ENCODE measurements at places on chromosomes 3 and 15. TPM values are rescaled to one million over a fixed set of nuclear protein-coding genes. Genes with fewer than 3 reads are reported as not detected.

GRCh38 chr3:133529809-133530208, 43.7 kb upstream of the CDV3 start:
- DNase-seq = no peak

The FSIP1 gene
- 2.1 TPM for total RNA-seq

The UBL7 gene
- 60.6 TPM for total RNA-seq

GRCh38 chr3:67118635-67119034, 120.5 kb downstream of the KBTBD8 start:
- no peak for DNase-seq

- no peak for DNase-seq
These were observed 139.0 kb downstream of the RYR3 start for GRCh38 chr15:33449810-33450209.

The TCF12 gene
- 195 TPM for total RNA-seq

The ATP1B3 gene
- 37.1 TPM for total RNA-seq

The PP2D1 gene
- not detected for total RNA-seq

DNA sequence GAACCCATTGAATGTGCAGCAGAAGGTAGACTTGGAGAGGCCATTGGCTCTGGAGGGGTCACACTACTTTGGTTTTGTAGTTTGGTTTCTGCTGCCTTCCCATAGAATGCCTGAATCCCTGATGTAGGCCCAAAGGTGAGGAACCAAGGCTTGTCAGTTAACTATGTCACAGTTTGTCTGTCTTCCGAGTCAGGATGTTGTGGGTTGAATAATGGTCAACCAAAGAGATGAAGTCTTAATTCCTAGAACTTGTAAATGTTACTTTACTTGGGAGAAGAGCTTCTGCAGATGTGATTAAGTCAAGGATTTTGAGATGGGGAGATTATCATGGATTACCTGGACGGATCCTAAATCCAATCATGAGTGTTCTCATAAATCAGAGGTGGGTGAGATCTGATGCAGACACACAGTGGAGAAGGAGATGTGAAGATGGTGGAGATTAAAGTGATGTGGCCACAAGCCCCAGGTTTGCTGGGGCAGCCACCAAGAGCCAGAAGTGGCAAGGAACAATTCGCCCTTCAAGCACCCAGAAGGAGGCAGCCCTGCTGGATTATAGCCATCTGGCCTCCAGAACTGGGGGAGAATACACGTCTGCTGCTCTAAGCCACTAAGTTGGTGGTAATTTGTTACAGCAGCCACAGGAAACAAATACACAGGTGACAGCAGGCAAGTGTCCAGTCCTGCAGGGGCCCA, 2.3 kb upstream of the CCR8 start:
- DNase-seq = no peak

DNA sequence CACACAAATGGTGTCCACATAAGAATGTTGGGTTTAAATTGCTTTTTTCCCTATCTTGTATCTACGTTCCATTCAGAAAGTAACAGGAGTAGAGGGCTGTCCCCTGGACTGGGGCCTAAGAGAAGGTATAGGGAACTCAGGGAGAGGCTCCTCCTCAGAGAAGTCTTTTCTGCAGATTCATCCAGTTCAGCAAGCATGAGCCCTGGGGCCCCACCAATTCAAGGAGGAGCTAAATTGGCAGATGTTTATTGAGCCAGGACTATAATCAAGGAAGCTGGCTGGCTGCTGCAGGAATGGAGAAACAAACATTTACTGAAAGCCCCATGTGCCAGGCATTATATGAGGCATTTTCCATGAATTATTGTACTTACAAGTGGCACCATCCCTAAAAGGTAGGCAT, 22.1 kb upstream of the LARS2 start:
- no peak for DNase-seq

The FGF7 gene
- total RNA-seq = 113 TPM

DNA sequence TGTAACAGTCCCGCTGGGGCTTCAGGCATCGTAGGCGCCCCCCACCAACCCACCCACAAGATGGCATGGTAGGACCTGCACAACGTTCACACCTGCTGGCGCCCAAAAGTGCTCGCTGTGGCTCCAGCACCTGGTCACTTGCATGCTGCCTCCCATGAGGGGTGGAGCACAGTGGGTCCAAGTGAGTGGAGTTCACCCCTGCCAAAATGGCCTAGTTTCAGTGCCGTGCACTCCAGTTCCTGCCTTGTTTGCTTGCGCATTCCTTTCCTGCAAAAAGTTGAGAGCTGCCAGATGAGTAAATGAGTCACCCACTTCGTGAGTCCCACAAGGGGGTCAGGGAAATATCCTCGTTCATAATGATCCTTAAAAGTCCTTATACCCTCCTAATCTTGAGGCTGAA, 788.7 kb upstream of the DPPA4 start:
- DNase-seq = no peak

The SAXO2 gene
- 0.26 TPM for total RNA-seq

DNA sequence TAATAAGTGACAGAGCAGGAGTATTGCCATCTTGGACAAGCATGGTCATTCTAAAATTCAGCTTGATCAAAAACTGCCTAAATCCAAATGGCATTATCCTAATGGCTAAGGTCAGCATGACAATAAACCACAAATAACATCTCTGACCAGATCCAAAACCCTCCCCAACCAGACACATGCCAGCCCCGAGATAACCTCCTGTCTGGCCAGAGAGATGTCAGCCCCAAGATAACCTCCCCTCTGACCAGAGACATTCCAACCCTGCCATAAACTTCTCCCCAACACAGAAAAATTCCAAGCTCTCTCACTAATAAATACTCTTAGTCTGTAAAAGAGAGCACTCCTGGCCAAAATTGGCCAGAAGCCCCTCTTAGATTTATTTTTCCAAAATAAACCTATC, 470.5 kb upstream of the UBE2E2 start:
- DNase-seq = no peak

DNA sequence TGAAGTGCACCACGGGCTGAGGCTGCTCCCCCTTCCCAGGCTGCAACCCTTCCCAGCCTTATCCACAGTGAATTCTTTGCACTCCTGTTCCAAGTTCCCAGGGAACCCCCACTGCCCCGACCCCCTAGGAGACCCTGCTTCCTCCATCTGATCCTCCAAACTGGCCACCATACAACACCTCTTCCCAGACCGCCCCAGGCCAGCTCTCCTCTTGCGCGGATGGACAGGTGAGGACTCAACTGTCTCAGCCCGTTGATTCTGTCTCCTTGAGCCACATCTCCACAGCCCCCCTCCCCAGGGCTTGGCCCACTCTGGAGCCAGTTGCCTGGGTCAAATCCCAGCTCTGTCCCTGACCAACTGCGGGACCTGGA, 21.7 kb downstream of the GRIP2 start:
- DNase-seq = peak; percentile 10

DNA sequence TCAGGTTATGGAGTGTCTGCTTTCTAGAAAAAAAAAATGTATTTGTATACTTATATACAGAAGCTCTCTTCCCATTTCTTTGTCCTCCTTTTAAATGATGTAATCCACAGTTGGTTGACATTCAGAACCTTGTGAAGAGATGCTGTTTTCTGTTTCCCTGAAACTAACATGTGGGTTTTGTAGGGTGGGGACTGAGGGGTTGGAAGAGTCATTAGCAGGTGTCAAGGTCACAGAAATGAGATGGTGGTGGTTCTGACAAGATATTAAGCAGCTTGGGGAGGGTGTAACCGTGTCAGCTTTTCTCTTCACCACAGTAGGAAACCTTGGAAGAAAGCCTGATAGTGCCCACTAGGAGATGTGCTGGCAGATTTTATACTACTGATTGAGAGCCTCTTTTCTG, 2.4 kb downstream of the RASA2 start:
- DNase-seq = no peak

The STXBP5L gene
- total RNA-seq = 0.41 TPM

DNA sequence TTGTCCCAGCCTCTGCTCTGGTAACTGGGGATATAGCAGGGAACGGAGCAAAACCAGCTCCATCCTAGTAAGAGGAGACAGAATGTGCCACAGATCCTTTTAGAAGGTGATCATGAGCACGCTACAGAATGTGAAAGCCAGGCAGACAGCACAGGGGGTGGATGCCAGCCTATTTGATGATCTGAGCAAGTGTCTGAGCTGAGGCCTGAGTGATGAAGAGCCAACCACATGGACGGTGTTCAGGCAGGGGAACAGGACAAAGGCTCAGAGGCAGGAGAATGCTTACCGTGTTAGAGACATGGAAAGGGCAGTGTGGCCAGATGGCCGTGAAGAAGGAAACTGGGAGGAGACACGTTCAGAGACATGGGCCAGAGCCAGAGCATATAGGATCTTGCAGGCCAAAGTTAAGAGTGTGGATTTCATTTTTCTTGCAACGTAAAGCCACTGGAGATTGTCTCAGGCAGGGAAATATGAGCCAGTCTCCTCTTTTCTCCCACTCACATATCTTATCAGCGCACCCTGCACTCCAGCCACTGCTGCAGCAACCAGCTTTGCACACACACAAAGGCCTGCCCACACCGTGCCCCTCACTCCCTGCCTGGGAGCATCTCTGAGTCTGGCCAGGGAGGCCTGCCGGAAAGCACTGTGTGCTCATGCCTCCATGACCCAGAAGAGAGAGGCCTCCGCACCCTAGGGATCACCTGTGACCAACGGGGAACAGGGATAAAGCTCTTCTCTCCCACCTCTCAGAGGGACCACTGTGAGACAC, 20.1 kb downstream of the RAB43 start:
- DNase-seq = no peak

GRCh38 chr3:193010191-193010590, 92.5 kb upstream of the MB21D2 start:
- no peak for DNase-seq

The FRMD5 gene
- not detected for total RNA-seq

DNA sequence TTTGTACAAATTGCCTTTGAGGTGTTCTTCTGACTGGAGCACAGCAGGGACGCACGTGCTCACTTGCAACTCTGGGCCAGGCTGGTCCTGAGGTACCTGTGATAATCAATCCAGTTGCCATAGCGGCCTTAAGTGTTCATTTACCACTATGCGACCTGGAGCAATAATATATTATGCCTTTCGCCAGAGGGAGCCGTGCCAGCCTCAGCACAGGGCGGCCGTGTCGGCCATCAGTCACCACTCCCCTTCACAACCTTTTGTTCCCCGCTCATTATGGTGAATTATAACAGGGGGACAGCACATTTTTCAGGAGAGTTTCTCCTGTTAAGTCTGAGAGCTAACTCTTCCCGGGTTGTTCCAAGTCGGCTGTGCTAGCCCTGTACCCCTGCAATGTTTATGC, 289.7 kb downstream of the RORA start:
- DNase-seq = no peak

DNA sequence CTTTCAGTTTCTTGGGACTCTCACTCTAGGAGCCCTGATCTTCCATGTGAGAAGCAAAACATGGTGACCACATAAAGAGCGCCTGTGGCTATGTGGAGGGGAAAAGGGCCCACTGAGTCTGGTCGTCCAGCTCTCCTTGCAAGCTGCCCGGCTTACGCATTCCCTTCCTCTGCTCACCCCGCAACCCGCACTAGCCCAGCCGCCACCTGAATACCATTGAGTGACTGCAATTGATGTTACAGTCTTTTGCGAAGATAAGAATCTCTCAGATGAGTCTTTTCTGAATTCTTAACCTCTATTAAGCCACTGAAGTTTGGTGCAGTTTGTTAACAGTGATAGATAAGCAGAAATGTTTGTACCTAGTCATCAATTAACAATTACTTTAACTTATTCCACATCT, 589.0 kb upstream of the DPPA4 start:
- DNase-seq = no peak

DNA sequence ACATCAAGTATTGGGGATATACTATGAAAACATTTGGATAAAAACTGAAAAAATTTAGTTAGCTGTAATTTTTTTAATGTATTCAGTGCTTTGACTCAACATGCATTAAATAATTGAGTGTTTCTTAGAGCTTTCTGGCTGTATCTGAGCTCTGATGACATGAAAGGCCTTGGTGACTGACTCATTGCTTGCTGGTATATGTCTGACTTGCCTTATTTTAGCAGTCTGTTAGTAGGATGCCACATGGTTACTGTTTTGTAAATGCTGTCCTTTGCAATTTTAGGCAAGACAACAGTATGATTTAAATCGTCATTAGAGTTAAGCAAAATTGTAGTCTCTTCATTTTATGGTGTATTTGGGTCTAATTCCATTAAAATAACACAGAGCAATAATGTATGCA, 199.2 kb downstream of the GHSR start:
- no peak for DNase-seq

The GREM1 gene
- 5.1 TPM for total RNA-seq

DNA sequence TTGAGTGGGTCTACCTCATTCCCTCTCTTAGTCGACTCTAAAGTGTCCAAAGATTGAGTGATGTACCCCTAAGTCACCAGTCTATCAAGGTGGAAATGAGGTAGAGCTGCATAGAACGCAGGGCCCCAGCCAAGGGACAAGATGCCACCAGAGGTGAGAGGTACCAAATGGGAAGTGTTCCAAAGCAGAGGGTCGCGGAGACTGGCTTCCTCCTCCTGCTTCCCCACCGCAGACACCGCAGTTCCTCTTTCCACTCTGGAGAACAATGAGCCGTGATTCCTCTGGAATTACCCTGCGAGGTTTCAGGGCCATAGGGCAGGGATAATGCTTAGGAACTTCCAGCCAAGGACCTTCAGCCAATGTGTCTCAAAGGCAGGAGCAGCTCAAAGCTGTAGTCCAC, 55.8 kb downstream of the DAPK2 start:
- no peak for DNase-seq

- no peak for DNase-seq
These were observed 52.8 kb downstream of the IL12A start for GRCh38 chr3:160041465-160041864.

The SCAANT1 gene
- not detected for total RNA-seq

DNA sequence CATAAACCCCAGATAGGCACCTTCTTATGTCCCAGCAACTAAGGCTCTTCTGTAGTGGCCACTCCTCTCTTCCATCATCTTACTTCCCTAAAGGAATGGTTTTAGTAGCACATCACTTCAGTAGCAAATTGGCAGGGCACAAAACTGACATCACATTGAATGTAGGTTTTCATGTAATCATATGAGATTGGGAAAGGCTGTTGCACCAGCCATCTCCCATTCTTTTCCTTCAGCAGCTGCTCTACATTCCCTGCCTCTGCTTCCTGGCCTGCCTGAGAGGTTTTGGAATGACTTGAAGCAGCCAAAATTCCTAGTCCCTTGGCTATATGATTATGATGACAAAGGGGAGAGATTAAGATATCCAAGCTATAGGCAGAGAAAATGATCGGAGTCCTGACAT, 36.5 kb downstream of the NSUN3 start:
- no peak for DNase-seq

DNA sequence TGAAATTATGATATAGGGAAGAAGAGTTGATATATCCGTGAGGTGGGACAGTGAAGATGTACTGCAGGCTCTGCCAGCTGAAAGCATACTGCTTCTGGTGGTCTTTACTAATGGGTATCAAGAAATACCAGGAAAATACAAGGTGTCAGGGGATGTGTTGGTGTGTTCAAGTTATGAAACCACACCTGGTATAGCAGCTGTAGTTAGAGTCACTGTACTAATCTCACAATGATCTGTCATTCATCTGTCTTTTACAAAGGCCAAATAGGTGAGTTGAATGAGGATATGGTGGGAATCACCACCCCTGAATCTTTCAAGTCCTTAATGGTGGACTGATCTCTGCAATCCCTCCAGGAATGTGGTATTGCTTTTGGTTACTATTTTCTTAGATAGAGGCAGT, 152.7 kb downstream of the NFKBIZ start:
- no peak for DNase-seq

- no peak for DNase-seq
These were observed 74.3 kb downstream of the LARS2 start for GRCh38 chr3:45462522-45463265.
